Activated T-helper 2 cell treated with anti-CD3 and anti-CD28 coated beads, Interferon-gamma antibody, Interleukin-2, Interleukin-4, amounts not matched to agents 10 μg/mL and 5 μg/mL and 100 μg/mL, durations not matched to agents 14 hours and 24 hours and 36 hours (primary cell): ENCODE measurements at places on chromosomes 11 and 22.
A peak's percentile ranks its signal among the peaks of the same experiment; 100 is the strongest.

DNA sequence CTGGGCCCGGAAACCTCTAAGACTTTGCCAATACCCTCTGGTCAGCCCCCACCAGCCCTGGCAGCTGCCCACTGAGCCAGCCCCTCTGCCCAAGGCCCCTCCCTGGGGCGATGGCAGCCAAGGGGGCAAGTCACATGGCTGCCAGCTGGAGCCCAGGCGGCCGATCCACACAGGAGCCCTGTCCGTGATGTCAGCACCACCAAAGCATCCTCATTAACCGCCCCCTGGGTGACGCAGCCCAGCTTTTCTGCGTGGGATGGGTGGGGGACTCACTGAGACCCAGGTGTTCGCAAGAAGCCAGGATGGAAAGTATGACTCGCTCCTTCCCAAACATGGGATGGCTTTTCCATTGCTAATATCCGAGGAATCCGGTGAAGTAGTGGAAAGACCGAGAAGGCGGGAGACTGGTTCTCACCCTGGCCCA lies 46.6 kb upstream of the WNT7B start:
- no peak for DNase-seq

DNA sequence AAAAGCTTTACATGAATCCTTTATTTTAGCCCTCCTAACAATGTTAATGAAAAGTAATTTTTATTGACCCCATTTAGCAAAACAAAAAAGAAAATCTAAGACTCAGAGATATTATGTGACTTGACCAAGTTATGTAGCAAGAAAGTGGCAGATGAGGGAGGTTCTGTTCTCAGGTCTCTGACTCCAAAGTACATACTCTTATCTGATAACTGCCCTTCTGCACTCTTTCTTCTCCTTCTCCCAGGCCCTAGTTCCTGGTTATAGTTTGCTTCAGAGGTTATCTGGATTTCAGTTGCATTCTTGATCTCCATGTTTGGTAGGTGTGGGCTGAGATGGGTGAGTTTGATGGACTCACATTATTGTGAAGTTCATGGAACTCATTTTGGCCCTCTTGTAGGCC lies 4.5 kb downstream of the OR9Q2 start:
- DNase-seq: no peak

DNA sequence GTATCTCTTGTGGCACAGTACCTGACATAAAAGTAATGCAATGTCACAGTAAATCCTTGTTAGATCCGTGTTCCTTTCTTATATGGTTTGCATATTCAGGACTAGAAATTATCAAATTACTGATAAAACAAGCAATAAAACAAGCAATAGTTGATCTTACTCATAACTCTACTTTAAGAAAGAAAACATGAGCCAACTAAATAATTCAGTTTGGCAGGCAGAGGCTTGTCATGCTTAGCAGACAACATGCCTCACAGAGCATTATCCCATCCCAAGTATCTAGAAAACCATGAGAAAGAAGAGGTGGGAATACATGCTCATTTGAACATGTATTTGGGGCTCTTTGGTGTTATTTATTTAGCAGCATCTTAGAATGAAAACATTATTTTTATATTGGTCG lies 241.9 kb downstream of the SOX6 start:
- no peak for DNase-seq

DNA sequence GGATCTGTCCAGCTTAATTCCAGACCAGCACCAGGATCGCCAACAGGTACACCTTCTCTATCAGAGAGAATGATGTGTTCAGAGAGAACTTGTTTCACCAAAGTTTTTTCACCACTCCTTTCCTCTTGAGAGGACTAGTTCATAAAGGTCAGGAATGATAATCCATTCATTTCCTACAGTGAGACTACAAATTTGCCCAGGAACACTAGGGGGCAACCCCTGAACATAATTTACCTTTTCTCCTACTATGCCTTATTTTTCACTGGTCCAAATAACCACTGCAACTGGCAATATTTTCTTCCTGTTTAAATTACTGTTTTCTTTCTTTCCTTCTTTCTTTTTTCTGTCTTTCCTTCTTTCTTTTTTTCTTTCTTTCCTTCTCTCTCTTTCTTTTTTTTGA lies 22.5 kb downstream of the CAVIN3 start:
- DNase-seq: no peak

GRCh38 chr11:35947437-35947836 lies 3.6 kb downstream of the LDLRAD3 start:
- no peak for DNase-seq

DNA sequence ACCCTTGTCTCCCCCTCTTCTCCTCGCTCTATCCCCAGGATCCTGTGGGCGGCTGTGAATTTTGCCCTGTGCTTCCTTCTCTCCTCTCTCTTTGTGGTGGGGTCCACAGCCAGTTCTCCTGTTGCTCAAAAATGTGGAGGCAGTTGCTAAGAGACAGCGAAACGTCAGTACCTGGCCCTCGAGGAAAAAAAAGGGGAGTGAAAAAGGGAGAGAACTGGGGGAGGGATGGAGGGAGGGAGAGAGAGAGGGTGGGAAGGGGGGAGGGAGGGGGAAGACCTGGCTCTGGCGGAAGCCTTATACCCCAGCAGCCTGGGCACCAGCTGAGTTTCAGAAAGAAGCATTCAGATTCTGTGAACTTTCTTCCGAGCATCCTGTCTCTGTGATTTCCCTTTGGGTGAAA lies 2.1 kb upstream of the LRRC55 start:
- no peak for DNase-seq

DNA sequence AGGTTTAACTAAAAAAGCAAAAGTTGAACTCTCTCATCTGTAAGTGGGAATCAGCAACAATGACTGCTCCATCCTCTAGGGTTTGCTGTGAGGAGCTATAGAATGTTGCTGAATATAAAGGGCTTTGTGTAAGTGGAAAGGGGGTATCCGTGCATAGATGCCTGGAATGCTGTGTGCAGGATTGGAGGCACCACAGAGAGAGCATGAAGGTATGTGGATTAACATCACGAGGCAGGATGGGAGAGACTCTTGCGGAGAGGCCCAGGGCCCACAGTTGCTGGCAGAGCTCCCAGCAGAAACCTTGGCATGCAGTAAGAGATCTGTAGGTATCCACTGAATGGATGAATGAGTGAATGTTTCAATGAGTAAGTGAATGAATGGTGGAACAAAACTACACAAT lies 298.7 kb upstream of the DDI1 start:
- no peak for DNase-seq

DNA sequence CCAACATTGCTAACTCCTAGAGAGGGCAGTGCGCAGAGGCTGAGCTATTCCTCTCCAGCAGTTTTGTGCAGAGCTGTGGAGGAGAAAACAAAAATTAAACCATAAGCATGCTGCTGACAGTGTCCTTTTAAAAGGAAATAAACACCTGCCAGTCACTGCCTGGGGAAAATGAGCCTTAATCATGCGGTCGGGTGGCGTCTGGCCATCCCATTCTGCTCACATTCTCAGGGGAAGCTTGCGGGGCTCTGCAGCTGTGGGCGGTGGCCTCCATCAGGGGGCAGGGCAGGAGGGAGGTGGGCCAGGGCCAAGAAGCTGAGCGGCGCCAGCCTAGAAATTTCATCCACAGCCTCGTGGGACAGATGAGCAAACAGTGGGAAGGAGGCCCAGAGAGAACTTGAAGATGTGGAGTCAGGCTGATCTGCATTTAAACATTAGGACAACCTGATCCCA lies 71.0 kb upstream of the TP53I11 start:
- no peak for DNase-seq

DNA sequence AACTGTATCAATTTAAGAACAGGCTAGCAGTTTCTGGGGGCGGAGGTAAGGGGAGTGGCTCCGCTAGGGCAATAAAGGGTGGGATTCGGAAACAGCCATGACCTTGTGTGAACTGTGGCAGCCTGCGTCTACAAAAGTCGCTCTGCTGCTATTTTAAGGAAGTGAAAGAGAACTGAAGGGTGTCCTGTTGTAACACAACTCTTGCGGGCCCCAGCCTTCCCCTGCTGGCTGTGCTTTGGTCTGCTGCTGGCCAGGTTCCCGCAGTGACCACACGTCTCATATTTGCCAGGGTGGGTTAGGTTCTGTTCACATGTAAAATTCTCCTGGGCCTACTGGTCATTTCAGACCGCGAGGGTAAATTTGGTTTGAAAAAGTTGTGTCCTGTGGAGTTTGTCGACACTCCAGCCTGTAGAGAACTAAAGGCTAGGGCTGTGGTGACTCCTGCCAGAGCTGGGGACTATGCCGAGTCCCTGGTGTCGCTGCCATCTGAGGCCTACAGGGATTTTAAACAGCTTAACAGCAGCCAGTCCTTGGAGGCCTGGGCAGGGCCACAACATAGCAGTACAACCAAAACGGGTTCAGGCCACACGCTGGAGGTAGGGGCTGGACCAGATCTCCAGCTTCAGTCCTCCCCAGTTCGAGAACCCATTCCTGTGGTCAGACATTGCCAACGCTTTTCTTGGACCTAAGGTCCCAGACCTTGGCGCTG lies 1.1 kb upstream of the PPFIBP2 start:
- no peak for DNase-seq

GRCh38 chr11:125128450-125128849 lies 17.0 kb upstream of the TMEM218 start:
- no peak for DNase-seq

GRCh38 chr11:8799273-8799672 lies 111.7 kb upstream of the AKIP1 start:
- no peak for DNase-seq

- no peak for DNase-seq
Observed at GRCh38 chr22:44387486-44387885, 74.7 kb upstream of the SHISAL1 start.

DNA sequence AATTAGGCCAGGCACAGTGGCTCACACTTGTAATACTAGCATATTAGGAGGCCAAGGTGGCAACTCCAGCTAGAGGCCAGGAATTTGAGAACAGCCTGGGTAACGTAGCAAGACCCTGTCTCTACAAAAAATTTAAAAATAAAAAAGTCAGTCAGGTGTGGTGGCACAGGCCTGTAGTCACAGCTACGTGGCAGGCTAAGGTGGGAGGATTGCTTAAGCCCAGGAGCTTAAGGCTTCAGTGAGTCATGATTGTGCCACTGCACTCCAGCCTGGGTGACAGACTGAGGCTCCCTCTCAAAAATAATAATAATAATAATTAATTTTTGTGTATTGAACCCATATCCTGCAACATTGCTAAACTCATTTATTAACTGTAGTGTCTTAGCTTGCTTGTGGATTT lies 15.3 kb upstream of the TRIM29 start:
- DNase-seq: no peak

- DNase-seq: peak; percentile 84
Observed at GRCh38 chr11:6603287-6604080, at the start of the genes ILK and RRP8. Gene ILK, plus strand, starts transcription at chr11:6603774. Its CDS starts 498 bp downstream, at chr11:6604272. Gene RRP8, minus strand, starts transcription at chr11:6603616. Its CDS starts 114 bp downstream, at chr11:6603502.

DNA sequence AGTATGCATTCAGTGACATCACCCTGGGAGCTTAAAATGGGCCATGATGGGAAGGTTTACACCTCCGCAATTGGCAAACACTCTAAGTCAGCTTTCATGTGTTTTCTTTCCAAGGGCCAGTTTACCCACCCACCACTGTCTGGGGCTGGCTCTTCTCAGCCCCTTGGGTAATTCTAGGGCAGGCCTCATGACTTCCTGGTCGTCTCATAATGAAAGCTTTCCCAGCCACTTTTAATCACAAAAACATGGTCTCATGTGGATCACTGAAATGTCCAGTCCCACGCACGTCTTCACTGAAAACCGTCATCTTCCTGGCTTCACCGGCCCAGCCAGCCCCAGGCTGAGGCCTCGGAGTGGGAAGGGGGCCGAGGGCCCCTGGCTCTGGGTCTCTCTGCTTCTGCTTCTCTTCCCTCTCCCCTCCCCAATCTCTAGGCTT lies 58.5 kb upstream of the ANO1 start:
- no peak for DNase-seq

DNA sequence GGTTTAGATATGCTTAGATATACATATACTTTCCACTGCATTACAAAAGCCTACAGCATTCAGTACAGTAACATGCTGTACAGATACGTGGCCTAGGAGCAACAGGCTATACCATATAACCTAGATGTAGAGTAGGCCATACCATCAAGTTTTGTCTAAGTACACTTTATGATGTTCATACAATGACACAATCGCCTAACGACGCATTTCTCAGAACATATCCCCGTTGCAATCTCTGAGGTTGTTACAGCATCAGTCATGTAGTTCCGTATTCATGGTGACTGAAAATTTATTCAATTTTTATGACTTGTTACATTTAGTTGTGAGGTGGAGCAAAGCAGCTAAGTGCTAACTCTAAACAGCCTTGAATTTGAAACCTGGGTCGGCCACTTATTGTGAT lies 6.7 kb downstream of the ZBTB44 start:
- no peak for DNase-seq

- DNase-seq: no peak
Observed at GRCh38 chr22:39820256-39820655, 73.3 kb downstream of the ENTHD1 start.

DNA sequence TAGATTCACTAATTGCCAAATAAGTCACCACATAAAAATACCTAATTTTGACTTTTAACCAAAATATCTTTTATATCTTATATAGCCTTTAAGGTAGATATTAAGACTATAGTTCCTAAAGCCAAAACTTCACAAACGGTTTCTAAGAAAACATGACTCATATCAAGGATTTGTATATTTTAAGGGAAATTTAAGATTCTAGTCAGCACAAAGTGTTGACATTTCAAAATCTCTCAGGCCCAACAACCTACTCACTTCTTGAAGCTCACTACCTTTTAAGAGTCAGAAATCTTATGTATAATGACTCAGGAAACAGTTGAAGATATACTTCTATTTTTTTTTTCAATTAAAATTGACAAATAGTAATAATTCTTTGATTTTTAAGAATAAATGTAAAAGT lies 221.9 kb downstream of the SBF2 start:
- no peak for DNase-seq

DNA sequence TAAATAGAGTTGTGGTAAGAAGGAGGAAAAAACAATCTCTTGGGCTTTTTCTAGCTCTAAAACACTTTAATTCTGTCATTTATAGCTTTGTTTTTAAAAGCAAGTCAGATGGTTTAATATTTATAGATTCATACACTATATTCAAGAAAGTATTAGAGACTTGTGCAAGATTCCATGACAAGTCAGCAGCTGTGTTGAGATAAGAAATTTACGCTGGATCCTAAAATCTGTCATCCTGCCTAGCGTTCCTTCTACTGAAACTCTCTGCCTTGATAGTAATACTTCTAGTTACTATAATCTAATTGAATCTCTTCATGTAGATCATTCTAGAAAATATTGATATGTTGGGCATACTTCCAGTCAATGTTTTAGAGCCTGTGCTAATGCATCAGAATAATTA lies 721.8 kb downstream of the CNTN5 start:
- DNase-seq: no peak

- DNase-seq: no peak
Observed at GRCh38 chr11:47325271-47326041, 27.0 kb downstream of the MYBPC3 start.
